CD4-positive, alpha-beta memory T cell (primary cell): ENCODE measurements at places on chromosomes 5 and 9.

GRCh38 chr5:38497946-38498345, 58.5 kb downstream of the LIFR start:
- DNase-seq = no peak

GRCh38 chr5:116559673-116560164, 14.9 kb downstream of the SEMA6A start:
- DNase-seq = no peak

GRCh38 chr9:131114084-131114535, 11.3 kb upstream of the NUP214 start:
- DNase-seq = no peak

- no peak for DNase-seq
Observed at GRCh38 chr9:31519424-31519823, 865.0 kb upstream of the ACO1 start.

GRCh38 chr9:30504502-30504905, 1879.9 kb upstream of the ACO1 start:
- no peak for DNase-seq

DNA sequence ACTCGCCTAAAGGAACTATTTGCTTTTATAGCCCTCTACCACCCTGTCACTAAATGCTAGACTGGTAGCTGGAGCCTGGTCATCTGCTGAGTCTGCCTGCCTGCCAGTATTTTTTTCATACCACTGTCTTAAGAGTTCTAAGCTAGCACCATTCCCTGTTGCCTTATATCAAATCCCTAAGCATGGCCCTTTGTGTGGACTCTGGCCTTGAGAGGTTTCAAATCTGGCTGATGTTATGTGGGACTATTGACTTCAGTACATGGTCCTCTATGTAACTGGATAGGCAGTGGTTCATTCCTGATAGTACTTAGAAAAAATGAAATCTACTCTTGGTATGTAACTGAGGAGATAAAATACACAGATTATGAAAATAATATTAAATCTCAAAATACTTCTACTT, 103.5 kb downstream of the PLCXD3 start:
- DNase-seq = no peak

- DNase-seq = no peak
Observed at GRCh38 chr5:20486826-20487225, 498.8 kb upstream of the CDH18 start.

DNA sequence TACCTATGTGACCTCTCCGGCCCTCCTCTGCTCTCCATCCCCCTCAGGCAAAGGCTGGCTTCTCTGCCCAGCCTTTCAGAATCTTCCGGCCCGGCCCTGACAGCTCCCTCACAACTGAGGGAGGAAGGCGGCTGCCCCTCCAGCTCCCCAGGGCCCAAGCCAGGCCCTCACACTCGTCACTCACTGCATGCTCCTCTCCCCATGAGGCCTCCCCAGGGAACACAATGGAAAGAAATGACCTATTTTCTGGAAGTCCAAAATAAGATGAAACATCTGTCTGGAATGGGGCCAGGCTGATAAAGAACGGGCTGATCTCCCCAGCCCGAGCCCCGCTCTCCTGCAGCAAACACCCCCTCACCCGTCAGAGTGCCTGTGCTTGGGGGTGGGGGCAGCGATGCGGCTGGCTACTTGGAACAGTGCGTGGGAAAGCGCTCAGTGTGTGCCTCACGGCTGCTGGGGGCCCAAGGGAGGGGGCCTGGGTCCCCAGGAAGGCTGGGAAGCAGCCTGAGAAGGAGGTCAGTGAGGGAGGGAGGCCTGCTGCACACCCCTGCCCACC, 11.3 kb downstream of the PDGFRB start:
- no peak for DNase-seq

DNA sequence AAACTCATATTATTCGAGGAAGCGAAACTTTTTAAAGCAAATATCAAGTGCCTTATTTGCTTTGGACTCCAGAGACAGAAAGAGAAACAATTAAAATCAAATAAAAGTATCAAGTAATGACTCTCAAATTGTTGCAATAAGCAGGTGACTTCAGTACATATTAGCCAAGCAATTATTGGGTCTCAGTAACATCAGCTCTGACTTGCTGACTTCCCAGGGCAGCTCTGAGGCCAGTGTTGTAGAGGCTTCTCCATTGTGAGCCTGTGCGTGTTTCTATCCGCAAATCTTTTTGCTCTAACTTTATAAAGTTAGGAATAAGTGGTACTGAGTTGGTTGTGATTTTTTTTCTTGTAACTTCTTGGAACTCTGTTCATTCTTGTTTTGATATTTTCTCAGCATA, 186.8 kb upstream of the PRLR start:
- no peak for DNase-seq

GRCh38 chr5:35010676-35011075, 37.1 kb downstream of the AGXT2 start:
- DNase-seq = no peak

GRCh38 chr9:133505901-133506652, 18.7 kb downstream of the MYMK start:
- no peak for DNase-seq

DNA sequence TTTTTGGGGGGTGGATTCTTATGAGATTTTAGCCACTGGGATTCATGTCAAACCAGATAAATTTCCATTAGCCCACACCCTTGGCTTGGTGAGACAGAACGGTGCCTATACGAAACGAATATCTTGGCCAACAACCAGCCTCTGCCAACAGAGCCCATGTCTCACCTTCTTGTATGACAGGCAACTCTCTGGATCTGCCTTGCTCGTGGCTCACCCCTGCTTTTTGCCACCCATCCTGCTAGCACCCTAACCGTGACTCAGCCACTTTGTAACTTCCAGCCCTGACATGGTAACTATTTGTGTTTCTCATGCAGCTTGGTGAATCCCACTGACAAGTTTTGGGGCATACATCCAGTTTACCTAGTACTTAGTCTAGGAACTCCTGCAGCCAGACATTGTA, 457.0 kb downstream of the SPATA31D1 start:
- DNase-seq = no peak

DNA sequence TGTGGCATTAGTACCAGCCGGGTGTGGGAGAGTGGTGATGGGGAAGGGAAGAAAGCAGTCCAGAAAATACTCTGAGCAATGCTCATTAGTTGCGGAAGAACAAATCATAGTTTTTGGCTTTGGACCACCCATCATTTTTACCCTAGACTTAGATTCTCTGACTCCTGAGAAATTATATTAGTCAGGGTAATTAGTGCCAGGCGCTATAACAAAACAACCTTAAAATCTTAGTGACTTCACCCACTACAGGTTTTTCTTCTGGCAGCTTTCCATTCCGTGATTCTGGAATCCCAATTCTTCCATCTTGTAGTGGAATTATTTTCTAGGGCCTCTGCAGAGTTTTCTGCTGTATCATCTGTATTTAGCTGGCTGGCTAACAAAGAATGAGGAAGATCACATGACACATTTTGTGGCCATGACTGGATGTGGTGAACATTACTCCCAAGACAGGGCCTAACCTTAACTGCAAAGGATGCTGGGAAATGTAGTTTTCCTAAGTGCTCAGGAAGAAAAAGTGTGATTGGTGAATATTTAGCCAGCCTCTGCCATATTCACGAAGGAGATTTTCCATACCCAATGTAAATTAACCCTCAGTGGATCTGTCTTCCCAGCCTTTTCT, 373.0 kb upstream of the MEF2C start:
- no peak for DNase-seq
